ENCODE measurements at places on chromosomes 1 and 21.

- DNase-seq = no peak
Measured at GRCh38 chr1:183590244-183591191, at the start of gene NCF2. Gene NCF2 (minus strand): TSS chr1:183590459. CDS start chr1:183590329, 130 bp downstream.

GRCh38 chr1:241560146-241560848 lies 28.1 kb downstream of the KMO start:
- DNase-seq = no peak

DNA sequence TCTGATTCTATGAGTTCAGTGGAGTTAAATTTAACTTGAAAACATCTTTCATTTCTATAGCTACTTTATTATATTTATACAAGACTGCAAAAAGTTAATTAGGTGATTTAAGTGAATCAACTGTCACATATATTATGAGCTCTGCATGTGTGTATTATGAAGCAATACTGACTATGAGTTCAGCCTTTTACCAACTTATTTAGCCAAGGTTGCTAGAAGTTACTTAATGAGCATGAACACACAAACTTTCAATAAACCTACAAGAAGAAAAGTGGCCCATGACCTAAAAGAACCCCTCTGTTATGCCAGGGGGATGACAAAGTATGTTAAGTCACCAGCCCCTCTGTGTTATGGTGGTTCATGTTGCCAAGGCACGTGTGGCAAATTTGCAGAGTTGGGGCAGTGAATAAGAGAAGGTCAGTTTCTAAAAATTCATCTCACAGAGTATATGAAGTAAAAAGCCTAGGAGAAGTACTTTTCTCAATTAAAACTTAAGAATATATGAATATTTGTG lies 86.7 kb upstream of the LYPLAL1 start:
- DNase-seq = no peak

DNA sequence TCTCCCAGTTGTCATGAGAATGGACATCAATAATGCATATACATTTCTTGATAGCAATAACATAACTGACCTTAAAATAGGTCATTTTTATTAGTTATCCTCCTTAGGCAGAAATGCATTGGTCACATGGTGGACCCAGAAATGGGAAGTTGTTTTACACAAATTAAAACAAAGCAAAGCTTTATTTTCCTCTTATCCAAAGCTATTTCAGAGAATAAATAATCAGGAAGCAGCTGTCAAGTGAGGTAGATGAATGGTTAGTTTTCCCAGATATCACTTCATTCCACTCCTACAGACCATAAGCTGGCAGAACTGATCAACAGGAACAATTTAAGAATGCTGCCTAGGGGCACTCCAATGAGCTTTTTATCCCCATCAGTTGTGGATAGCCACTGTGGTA lies 16.0 kb upstream of the OLIG1 start:
- DNase-seq = no peak

- no peak for DNase-seq
Measured at GRCh38 chr1:160834945-160835565, 27.6 kb downstream of the CD244 start.
